ENCODE measurements at places on chromosomes 13 and 19.

- no peak for DNase-seq
These were observed 862.8 kb upstream of the SLITRK1 start for GRCh38 chr13:84745051-84745551.

DNA sequence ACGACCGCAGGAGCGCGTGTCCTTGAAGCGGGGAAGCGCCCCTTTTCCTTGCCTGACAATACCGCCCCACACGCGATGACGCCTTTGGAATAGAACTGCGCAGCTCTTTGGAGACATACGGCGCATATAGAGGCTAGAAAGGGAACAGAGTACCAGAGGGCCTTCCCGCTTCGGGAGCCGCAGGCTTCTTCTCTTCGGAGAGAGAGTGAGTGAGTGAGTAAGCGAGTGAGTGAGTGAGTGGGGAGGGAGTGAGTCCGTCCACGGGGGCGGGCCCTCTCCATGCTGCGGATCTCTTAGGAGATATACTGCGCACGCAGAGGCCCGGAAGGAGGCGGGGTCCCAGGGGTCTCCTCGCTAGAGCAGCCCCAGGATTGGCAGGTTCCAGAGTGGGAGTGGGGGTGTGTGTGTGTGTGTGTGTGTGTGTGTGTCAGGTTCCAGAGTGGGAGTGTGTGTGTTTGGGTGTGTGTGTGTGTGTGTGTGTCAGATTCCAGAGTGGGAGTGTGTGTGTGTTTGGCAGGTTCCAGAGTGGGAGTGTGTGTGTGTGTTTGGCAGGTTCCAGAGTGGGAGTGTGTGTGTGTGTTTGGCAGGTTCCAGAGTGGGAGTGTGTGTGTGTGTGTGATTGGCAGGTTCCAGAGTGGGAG lies 97.0 kb downstream of the INSR start:
- peak; percentile 98 for DNase-seq

DNA sequence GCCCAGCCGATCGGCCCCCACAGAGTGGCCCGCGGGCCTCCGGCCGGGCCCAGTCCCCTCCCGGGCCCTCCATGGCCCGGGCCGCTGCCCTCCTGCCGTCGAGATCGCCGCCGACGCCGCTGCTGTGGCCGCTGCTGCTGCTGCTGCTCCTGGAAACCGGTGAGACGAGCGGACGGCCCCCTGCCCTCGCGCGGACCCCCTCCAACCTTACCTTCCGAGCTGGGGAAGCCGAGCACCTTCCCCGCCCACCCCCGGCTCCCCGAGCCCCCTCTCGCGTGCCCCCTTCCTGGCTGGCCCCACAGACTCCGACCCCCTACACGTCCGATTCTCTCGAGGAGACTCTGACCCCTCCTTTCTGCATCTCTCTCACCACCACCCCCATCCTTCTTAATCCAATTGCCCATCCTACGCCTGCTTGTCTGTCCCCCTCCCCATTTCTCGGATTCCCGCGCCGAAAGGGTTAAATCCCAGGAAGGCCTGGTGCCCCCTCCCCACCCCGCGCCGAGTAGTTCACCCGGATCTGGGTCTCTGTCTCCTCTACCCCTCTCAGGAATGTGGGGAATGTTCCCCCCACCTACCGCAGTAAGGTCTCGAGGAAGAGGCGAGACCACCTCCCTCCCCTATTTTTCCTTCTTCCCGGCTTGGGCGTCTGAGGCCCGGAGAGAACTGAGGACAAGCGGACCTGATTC lies 502 bp downstream of the NECTIN2 start:
- DNase-seq: peak; percentile 44

DNA sequence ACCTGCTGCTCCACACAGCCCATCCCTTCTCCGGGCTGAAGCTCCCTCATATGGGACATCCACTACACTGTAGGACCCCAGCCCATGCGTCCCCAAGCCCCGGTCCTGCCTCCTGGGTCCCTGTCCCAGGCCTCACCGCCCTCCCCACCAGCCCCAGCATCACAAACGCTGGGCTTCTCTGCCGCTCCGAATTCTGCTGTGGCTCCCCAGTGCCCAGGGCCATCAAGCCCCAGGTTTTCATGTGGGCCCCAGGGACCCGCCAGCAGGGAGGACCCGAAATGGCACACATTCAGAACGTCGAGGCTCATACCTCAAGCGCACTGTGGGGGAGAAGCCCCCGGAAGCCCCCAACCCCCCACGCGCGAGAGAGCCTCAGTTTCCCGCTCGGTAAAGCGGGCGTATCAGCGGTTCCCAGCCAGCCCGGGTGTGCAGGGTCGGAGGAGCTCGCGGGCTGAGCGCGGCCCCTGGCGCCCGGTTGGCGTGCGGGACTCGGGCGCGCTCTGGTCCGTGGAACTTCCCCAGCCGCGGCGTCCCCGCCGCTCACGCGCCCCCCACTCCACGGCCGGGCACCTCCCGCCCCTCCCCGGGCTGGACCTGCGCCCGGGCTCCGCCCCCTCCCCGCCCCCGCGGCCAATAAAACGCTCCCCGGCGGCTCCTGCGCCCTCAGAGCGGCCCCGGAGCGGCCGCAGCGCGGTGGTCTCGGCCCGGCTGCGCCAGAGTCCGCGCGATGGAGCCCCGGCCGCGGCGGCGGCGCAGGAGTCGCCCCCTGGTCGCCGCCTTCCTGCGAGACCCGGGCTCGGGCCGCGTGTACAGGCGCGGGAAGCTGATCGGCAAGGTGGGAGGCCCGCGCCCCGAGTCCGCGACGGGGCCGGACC lies at the start of gene PLK5:
TSS of gene PLK5 (plus strand) at position 666 of the 875 bp plus-strand sequence. CDS start 2,920 bp downstream, outside the sequence.
- DNase-seq: no peak

DNA sequence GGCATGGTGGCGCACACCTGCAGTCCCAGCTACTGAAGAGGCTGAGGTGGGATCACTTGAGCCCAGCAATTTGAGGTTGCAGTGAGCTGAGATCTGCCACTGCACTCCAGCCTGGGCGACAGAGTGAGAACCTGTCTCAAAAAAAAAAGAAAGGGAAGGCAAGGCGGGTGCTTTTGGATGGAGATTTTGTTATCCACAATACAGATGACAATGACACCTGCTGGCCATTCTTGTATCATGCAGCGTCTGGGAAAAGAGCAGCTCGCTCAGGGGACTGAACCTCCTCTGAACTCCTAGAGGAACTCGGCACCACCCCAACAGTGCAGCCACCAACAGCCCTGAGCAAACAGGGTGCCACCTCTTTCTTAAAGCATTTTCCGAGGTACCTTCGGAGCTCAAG lies 22.8 kb downstream of the HAUS8 start:
- DNase-seq: peak; percentile 75

- no peak for DNase-seq
These were observed 70.0 kb downstream of the ATP11A start for GRCh38 chr13:112759827-112760226.

GRCh38 chr13:27117952-27118351 lies 53.7 kb downstream of the USP12 start:
- no peak for DNase-seq

DNA sequence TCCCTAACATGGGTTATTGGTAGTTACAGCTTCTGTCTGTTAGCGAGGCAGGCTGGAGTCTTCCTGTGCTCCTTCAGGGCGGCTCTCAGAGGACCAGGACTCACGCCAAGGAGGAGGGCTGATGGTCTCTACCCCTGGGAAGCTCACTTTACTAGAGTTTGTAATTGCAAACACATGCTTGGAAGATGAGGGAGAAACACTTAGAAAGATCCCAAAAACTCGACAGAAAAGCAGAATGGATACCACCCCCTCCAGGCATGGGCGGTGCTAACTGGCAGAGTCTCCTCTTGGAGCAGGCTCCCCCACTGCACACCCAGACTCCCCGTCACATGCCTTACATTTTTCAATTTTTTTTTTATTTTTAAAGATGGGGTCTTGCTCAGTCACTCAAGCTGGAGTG lies 62.0 kb downstream of the PARP4 start:
- DNase-seq: peak; percentile 4

GRCh38 chr19:35397064-35397463 lies 26.2 kb downstream of the GPR42 start:
- DNase-seq: no peak

DNA sequence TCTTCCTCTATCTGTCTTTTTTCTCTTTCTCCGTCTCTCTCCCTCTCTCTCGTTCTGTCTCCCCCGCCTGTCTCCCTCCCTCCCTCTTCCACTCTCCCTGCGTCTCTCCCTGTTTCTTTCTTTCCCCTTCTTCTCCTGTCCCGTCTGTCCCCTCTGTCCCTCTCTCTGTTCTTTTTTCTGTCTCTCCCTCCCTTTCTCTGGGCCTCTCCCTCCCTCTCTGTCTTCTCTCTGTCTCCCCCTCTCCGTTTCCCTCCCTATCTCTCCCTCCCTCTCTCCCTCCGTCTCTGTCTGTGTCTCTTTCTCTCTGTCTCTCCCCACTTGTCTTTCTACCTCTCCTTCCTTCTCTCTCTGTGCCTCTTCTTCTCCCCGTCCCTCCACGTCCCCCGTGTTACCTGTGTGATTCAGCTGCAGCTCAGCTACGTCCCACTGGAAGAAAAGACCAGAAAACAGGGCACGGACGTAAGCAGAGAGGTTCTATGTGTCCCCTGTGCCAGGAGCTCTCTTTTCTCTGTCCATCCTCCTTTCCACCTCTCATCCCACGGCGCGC lies 1.2 kb downstream of the CD70 start:
- DNase-seq: no peak

GRCh38 chr19:17402982-17403855 lies 2.2 kb downstream of the BST2 start:
- peak; percentile 49 for DNase-seq

DNA sequence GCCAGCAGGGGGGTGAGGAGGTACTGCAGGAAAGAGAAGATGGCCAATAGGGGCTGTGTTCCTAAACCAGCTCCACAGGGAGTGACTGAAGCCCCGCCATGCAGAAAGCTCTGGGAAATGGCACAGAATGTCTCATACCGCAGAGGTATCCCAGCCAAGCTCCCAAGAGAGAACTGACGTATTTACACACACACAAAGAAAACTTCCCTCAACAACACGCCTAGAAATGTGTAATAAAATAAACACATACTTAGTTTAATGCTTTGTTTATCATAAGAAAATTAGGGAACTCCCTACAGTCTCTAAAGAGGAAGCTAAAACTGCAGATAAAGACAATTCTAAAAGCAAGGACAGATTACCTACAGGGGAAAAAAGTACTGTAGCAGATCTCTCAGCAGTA lies 40.0 kb downstream of the ESD start:
- peak; percentile 57 for DNase-seq

GRCh38 chr13:112617754-112618375 lies 29.9 kb upstream of the TUBGCP3 start:
- no peak for DNase-seq

DNA sequence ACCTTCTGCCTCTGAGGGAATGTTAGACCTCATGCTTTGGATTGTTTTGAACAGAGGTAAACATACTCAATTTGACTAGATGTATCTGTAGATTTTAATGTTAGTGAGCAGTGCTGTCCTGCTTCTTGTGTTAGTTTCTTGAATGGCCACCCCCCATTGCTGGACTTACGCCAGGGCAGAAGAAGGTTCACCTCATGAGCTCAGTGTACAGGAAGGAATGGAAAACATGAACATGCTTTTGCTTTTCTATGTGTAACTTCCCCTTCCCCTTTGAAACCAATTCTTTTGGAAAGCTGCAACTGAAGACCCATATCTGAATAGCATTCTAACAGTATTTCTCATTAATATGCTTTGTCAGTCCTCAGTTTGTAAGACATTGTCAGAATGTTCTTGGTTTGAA lies 32.3 kb downstream of the WASF3 start:
- DNase-seq: peak; percentile 29

DNA sequence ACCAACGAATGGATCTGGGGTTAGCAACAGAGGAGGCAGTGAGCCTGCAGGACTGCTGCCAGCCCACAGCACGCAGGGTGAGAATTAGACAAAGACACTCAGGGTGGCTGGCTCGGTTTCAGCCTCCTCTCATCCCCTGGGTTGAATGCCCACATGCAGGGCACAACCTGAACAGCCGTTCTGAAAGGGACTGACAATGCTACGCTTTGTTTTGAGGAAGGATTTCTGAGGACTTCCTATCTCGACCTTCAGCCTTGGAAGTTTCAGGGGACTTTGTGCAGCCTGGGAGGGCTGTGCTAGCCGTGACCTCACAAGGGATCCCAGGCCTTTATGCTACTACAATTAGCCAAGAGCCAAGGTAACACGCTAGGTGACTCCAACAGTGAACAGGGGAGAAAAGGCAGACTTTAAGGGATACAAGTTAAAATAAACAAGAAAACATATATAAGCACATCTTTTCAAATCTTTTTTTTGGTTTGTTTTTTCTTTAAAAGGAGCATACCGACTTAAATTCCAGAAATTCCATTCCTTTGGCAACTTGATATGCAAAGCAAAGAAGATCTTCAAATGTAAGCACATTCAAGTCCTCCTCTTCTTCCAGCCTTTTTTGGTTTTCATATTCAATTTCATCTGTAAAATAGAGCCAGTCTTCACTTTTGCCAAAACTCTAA lies 34.5 kb upstream of the URAD start:
- peak; percentile 5 for DNase-seq

DNA sequence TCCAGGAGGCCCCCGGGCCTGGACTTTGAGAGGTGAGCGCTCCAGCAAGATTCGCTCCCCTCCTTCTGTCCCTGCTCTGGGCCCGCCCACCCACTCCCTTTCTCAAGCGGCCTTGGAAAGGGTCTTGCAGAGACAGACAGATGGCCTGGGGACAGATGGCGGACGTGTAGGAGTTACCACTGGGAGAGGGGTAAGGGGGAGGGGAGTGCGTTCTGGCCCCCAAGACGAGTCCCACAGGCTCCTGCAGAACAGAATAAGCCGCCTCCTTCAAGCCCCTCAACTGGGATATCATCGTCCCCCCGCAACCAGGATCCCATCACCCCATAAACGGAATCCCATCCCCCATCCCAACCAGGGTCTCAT lies 3.6 kb upstream of the TNFAIP8L1 start:
- no peak for DNase-seq

- no peak for DNase-seq
These were observed 982.6 kb upstream of the ATXN8OS start for GRCh38 chr13:69124996-69125395.

DNA sequence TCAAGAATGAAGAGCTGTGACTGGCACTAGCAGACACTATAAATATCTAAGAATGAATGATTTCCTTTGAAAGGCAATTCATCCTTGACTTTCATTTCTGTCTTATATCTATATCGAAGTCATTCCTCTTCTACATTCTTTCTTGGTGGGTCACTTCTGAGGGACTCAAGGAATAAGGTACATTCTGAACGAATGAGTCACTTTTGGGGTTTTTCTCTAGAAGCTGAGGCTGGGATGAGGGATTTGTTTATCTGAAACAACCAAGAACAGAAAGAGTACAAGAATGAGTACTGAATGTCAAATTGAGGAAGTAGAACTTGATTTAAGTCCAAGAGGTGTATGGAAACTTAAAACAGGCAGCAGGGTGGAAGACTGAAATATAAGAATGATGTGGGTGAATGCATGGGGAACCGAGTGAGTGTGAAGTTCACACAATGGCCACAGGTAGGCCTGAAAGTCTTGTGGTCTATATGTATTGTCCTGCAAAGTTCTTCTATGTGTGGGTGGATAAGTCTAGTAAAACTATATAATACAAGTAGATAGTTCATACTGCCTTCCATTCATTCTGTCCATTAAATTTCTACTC lies 343.9 kb downstream of the OXGR1 start:
- DNase-seq: peak; percentile 44

- DNase-seq: no peak
These were observed 1.4 kb downstream of the NWD1 start for GRCh38 chr19:16721051-16721450.

Measured in GM23248 (cell line).